Skin of body (tissue), 3 donors: ENCODE measurements at places on chromosomes 2 and 18. TPM values are rescaled to one million over a fixed set of nuclear protein-coding genes. Genes with fewer than 3 reads are reported as not detected.

The GCKR gene
- 0.49 TPM for total RNA-seq

The PID1 gene
- total RNA-seq, result 17.5 TPM

GRCh38 chr2:46716927-46717326 lies 198.7 kb downstream of the MCFD2 start:
- DNase-seq, result peak; percentile 35

GRCh38 chr2:96564026-96564425 lies 27.5 kb downstream of the ARID5A start:
- DNase-seq, result no peak

DNA sequence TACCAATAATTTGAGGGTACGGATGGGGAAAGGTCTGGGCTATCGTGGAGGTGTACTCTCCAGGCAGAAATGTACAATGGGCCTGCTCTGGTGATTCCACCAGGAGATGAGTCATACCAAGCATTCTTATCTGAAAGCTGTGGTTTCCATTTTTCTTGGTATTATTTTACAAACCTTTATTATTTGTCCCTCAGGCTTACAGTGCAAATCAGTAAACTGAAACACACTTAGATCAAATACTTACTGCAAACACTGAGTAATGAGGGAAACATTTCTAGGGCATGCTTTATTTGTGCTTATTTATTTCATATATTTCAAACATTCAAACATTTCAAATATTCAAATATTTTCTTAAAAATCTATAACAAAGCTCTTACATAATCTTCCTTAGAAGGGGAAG lies 319.8 kb downstream of the RND3 start:
- DNase-seq, result no peak

- no peak for DNase-seq
These were observed 19.5 kb upstream of the CFAP36 start for GRCh38 chr2:55500025-55500424.

- peak; percentile 43 for DNase-seq
These were observed 570.1 kb upstream of the SYT4 start for GRCh38 chr18:43847164-43848091.

GRCh38 chr18:55416791-55417190 lies 171.2 kb downstream of the TCF4 start:
- no peak for DNase-seq
